ENCODE measurements at places on chromosomes 12 and 14. TPM values are rescaled to one million over a fixed set of nuclear protein-coding genes. Genes with fewer than 3 reads are reported as not detected.

NUAK1 gene
- total RNA-seq: 1.7 TPM

CLEC4D gene
- 0.24 TPM for total RNA-seq

FGD4 gene
- total RNA-seq: 17.4 TPM

KRT1 gene
- total RNA-seq: 2.5 TPM

GRCh38 chr12:14714437-14714836, 18.0 kb upstream of the GUCY2C start:
- ATAC-seq: no peak

- no peak for ATAC-seq
These were observed 208.4 kb downstream of the C12orf75 start for GRCh38 chr12:105538880-105539279.

- no peak for ATAC-seq
These were observed 7.7 kb upstream of the DYRK2 start for GRCh38 chr12:67640863-67641262.

- no peak for ATAC-seq
These were observed 64.8 kb upstream of the TUNAR start for GRCh38 chr14:95811813-95812212.

- peak; percentile 28 for ATAC-seq
These were observed 19.9 kb upstream of the MSI1 start for GRCh38 chr12:120388691-120389481.

DNA sequence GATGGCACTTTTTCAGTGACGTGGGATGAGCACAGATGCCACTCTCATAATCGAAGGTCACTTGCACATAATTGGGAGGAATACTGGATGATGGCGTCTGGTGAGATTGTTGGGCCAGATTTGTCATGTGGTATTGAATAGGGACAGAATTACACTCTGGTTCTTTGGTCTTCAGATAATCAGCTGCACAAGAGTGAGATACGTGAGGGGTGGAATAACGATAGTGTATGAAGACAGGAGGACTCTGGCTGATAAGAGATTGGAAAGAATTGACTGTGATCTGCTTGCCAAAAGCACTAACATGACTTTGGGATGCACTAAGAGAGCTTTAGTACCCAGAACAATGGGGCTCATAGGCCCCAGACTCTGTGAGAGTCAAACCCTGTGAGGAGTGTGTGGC, 7.0 kb upstream of the RABGGTA start:
- no peak for ATAC-seq

GRCh38 chr14:20970647-20970982, 15.3 kb downstream of the RNASE2 start:
- ATAC-seq: no peak

GRCh38 chr12:68977909-68978610, 45.1 kb upstream of the CPM start:
- no peak for ATAC-seq

- ATAC-seq: peak; percentile 42
These were observed 79.1 kb downstream of the TMEM117 start for GRCh38 chr12:43914923-43915468.

DNA sequence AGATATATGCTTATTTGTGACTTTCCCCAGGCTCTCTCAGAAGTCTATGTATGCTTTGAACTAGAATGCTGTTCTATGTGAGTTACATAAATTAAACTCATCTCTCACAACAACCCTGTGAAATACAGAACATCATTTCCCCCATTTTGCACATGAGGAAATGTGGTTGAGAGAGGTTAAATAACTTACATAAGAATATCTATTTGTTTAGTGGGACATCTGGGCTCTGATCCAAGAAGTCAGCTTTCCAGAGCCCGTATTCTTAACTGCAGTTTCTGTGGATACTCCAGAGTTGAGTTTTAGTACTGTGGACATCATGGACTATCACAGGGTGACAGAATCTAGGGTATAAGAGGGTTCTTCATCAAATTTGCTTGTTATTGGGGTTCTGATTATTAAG, 242.5 kb upstream of the ARHGAP5 start:
- ATAC-seq: no peak

- ATAC-seq: no peak
These were observed 28.5 kb downstream of the KLC1 start for GRCh38 chr14:103657471-103657870.

DNA sequence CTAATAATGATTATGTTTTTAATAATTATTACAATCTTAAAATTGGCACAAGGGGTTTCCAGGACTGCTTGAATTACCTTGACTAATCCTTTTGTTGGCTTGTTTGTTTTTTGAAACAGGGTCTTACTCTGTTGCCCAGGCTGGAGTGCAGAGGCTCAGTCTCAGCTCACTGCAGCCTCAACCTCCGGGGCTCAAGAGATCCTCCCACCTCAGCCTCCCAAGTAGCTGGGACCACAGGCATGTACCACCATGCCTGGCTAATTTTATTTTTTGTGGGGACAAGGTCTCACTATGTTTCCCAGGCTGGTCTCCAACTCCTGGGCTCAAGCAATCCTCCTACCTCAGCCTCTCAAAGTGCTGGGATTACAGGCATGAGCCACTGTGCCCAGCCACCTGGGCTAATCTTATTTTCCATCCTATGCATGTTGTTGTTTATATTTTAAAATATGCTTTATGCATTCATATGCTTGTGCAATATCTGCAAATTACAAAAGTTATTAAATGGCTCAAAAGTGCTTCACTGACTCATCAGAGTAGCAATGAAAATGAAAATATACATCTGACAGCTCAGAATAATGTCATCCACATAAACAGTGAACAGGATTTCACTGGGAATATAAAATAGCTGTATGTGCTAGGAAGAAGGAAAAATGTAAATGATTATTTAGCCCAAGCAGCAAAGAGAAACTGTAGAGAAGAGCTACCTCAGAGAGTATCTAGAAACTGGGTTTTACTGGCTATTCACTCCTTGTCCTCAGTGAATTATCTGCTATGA, 24.8 kb upstream of the PLEKHG6 start:
- no peak for ATAC-seq

DNA sequence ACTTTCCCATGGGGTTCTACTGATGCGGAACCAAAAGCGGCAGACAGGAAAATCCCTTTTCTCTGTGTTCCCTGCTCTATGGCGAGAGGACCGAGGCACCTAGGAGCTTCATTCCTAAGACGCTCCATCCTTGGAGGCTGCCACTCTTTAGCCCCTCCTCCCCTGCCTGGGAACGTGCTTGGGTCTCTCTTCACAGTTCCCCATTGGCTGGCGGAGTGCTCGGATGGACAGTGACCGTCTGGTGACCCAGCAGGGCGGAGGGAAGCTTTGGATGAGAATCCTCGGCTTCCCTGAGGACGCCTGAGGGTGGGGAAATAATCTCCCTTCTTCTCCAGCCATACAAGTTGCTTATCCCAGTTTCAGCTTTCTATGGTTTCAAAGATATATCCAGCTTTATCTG, 37.3 kb downstream of the KCNA5 start:
- no peak for ATAC-seq

- ATAC-seq: no peak
These were observed 173.2 kb downstream of the CAND1 start for GRCh38 chr12:67442347-67442841.

- ATAC-seq: no peak
These were observed 76.7 kb upstream of the FERMT2 start for GRCh38 chr14:53027562-53027961.

GRCh38 chr14:102275866-102276265, 29.1 kb downstream of the MOK start:
- no peak for ATAC-seq
